ELR (cell line): ENCODE measurements at places on chromosomes 11 and 22.

DNA sequence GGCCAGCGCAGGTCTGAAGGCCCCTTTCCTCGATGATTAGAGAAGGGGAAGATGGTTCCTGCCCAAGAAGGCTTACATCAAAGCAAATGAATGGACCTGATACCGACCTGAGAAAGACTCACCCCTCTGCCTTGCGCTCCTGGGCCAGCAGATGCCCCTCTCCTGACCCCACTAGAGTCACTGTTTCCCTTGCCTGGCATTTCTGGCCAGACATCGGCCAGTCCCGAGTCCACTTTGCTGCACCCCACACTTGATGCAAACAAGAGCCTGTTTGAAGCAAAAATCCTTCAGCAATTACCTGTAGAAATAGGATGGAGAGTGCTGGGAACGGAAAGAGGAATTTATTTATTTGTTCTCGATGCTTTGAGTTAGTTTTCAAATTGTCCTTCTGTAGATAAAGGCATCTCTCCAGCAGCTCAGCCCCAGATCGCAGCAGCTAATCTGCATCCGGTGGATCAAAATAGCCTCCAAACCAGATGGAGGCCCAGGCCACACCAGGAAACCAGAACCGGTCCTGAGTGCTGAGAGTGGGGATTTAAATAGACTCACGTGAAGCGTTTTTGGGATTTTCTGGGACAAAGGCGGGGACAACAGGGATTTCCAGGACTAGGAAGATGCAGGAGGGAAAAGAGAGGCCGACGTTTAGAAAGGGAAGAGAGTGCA, 148.6 kb downstream of the TRIM29 start:
- DNase-seq: no peak

DNA sequence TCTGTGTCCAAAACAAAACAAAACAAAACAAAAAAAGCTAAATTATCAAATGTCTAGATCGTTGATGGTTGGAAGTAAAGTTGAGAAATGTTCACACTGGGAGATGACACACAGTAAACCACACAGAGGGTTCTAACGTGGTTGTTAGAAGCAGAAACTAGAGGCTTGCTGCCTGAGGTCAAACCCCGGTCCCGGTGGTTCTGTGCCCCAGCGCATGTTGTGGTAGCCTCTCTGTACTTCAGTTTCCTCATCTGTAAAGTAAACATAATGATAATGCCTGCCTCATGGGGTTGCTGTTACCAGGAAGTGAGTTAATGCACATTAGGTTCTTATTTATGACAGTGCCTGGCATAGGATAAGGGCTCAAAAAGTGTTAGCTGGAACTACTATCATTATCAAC, 33.4 kb downstream of the PPARA start:
- DNase-seq: no peak

DNA sequence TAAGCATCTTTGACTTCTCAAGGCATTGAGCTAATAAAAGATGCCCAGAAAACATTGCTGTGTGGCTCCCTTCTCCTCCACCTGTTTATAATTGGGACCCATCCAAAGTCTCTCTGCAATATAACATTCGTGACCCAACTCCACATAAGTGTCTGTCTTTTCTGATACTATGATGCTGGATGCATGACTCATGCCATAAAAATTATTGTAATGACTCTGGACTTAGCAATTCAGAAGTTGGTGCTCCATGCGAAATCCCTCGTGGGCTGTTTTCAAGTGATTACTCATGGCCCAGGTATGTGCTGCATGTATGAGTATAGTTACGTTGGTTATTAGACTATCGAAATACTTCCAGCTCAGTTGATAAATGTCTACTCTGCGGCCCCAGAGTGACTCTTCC, 11.7 kb downstream of the FJX1 start:
- DNase-seq: peak; percentile 100

GRCh38 chr11:26741036-26741435, 19.2 kb upstream of the SLC5A12 start:
- DNase-seq: no peak

- DNase-seq: no peak
Measured at GRCh38 chr11:64875369-64876228, 2.8 kb downstream of the EHD1 start.

- DNase-seq: no peak
Measured at GRCh38 chr11:45233804-45234170, 52.4 kb downstream of the SYT13 start.

DNA sequence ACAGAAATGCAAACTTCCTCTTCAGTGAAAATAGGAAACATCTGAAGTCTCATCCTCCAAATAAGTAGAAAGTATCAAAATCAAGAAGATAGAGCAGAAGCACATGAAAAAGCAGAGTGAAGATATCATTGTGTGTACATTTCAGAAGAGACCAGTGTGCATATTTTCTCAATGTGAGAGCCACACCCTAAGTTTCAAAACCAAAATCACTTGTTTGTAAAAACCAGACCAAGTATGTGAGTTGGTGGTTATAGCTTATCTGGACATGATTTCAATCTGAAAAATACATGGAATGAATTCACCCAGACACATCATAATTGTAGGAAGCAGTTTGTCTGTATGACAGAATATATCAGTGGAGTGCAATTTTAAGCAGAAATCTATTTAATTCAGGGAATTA, 536.0 kb downstream of the JRKL start:
- DNase-seq: no peak

DNA sequence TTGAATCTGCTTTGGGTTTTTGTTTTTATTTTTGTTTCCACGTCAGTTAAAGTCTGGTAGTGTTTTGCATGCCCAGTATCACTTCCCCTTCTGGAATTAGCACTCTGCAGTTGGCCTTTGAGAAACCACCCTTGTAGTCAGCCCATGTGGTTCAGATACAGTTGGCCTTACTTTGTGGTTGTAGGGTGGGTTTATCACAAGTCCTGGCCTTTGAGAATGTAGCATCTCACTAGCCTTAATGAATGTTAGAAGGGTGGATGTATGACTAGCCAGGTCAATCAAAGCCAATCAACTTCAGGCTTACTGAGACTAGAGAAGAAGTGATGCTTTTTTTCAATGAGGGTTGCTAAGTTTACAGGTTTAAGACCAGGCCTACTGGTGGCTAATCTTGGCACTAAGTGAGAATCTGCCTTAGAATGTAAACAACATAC, 19.8 kb downstream of the ARL14EP start:
- DNase-seq: no peak

DNA sequence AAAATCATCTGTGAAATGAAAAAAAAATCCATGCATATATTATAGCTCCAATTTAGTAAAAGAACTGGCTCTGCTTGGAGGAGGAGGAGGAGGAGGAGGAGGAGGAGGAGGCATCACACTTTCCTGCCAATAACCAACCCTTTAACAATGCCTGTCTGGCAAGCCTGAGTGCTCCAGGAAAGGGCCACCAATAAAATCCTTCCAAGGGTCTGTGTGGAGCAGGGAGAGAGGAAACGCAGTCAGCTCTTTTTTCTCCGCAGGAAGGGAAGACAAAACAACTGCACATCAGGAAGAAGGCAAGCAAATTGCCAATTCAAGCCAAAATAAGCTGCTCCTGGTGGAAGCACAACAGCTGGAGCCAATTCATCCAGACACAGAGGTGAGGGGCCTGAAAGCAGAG, 139.0 kb downstream of the KCNC1 start:
- no peak for DNase-seq

DNA sequence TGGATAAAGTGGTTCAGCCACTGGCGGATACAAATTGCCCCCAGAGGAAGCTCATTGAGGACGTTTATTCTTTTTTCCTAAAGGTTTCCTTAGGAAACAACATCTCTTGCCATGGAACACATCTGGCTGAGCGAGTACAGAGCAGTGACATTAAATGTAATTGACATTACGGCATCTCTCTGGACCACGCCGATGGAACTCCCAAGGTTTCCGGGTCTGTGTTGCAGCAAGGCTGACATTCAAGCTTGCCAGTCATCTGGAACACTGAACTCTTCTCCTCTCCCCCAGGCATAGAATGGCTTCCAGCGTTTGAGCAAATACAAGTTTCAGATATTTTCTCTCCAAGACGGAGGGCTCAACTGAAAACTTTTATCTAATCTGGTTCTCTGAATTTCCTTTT, 42.1 kb downstream of the CLMP start:
- DNase-seq: no peak

GRCh38 chr11:1146365-1146764, 11.4 kb upstream of the MUC5AC start:
- DNase-seq: no peak
